Fibroblast of skin of right biceps (primary cell): ENCODE measurements at places on chromosomes 16 and 17.
A peak's percentile ranks its signal among the peaks of the same experiment; 100 is the strongest.

DNA sequence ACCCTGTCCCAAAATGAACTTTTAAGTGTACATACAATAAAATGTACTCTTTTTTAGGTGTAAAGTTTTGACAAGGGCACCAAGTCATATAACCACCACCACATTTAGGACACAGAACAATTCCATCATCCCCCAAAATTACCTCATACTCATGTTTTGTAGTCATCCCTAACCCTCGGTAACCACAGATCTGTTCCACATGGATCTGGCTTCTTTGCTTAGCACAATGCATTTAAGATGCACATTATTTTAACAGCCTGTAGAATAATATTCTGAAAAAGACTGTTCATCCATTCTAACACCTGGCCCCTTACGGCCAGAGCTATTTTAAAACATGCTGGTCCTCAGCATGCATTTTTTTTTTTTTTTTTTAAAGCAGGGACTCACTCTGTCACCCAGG lies 25.2 kb upstream of the CFAP20 start:
- peak; percentile 12 for DNase-seq

DNA sequence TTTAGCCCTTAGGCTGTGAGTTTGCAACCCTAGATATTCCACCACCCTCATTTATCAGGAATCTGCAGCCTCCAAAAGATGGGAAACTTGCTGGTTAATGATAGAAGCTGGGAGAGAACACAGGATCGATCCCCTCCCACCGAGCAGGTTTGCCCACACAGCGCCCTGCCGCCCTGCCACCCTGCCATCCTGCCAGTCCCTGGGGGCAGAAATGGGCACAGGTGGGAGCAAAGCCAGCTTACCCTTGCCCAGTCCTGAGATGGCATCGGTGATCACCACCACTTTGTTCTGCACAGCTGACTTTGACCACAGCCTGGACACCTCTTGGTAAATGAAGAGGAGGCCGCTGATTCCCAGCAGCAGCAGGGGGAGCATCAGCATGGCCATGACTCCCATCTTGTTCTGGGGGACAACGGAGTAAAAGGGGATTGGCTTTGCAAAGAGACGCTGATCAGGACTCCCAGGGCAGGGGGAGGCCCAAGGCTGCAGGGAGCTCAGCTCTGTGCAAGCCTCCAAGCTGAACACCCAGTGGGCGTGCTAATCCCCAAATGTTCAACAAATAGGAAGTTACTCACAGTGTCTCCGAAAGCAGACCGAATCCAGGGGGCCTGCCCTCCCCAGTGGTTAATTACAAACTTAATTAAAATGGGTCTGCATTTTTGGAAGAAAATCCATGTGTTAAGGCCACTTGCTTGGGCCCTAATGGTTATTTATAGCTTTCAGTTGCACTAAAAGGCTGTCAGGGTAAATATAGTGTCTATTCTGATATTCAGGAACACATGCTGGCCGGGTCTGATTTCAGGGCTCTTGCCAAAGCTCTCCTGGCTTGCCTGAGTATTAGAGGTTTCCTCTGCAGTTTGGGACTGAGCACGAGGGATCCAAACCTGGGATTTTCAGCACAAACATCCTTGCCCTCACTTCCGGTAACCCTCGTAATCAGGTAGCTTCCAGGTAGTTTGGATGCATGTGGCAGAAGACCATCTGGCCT lies at the start of gene DHRS7C:
TSS of gene DHRS7C (minus strand) at position 704 of the 988 bp plus-strand sequence. CDS start at position 396, 308 bp downstream.
- DNase-seq = no peak

DNA sequence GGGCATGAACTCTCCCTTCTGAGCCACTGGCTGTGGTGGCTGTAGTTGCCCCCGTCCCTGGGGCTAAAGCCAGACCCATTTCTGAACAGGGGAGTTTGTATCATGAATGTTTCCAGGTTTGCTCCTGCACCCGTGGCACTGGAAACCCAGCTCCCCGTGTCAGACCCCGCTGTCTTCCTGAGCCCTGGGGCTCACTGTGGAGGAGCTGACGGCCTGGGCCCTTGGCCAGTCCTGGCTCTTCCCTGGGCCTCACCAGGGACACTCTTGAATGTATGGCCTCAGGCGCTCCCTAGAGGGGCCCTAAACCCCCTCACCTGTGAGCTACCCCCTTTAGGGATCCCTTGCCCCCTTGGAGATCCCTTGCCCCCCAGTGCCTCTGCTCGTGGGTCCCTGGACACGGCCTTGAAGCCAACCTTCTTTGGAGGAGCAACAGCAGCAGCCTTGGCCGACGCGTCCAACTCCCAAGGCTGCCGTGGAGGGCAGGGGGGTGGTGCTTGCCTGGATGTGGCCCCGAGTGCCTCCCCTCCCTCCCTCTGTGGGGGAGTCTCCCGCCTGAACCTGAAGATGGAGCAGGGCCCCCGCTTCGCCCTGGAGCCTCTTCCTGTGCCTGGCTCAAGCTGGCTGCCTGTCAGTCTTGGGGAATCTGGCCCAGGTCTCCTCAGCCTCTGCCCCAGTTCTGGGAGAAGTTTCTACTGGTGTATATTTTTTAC lies 15.9 kb downstream of the CASKIN2 start:
- DNase-seq = no peak

- DNase-seq = peak; percentile 26
These were observed 2.0 kb downstream of the NPTX1 start for GRCh38 chr17:80474231-80474960.

DNA sequence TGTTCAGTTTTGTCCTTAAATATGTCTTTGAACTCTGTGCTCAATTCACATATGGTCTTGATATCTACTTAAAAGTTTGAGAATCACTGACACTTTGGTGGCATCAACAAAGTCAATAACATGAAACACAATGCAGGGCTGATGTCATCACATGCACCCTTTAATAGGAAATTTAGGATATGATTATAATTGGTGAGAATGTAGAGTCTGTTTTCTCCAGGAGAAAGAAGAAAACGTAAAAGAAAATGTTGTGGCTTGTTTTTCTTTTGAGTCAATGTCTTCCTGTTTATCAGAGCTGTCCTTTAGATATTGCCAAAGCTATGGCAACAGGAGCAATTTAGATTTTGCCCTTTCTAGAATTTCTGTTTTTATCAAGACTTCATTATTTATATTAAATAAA lies 396.9 kb downstream of the CDH13 start:
- no peak for DNase-seq

GRCh38 chr17:40355123-40355803 lies 9.3 kb downstream of the GJD3 start:
- DNase-seq = peak; percentile 54

GRCh38 chr17:45355087-45355486 lies 38.3 kb upstream of the MAP3K14 start:
- no peak for DNase-seq

GRCh38 chr17:36505171-36505570 lies 18.7 kb downstream of the ZNHIT3 start:
- no peak for DNase-seq

DNA sequence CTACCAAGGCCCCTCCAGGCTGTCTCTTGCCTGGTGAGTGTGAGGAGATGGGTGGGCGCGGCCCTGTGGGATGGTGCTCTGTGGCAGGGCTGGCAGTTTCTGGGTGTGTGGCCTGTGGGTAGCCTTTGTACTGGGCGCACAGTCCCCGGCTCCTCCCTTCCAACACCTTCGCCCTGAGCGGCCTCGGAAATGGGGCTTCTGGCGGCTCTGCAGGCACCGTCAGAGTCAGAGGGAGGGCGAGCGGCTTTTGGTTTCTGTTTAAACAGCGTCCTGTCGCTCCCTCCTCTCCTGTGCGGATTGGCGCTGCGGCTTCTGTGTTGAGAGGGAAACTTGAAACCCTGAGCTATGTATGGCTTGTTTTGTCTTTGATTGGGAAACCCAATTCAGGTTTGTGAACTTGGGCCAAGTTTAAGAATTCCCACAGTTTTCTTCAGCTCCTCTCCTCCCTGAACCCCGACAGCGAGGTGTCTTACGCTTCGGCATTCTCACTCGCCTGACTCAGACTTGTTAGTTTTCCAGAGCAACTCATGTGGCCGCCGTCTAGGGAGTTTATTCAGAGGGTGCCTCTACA lies 8.3 kb upstream of the ZNF750 start:
- peak; percentile 71 for DNase-seq

GRCh38 chr16:86566966-86567700 lies 504 bp downstream of the FOXC2 start:
- peak; percentile 76 for DNase-seq

DNA sequence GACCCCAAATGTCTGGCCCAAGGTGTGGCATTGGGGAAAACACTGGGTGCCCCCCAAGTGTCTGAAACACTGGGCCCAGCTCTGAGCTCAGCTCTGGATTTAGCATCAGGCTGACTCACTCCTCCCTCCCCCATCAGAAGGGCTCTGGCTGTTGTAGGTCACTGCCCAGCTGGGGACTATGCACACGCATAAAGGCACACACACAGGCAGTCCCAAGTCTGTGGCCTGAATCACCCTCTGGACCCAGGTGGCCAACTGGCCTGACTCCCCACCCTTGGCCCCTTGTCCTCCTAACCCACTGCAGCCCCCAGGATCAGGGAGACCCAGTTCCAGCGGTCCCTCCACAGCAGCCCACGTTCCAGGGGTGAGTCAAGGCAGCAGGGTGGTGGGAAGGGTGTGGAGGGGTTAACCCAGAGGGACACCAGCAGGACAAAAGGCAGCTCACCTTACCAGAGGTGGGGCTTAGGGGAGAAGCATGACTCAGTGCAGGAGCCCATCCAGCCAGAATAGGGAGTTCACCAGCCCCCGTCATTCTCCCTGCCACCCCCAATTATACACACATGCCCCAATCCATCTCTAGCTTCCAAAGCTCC lies 47.0 kb downstream of the MYO18A start:
- peak; percentile 58 for DNase-seq

GRCh38 chr17:38766341-38766740 lies 13.8 kb downstream of the PSMB3 start:
- DNase-seq = no peak

DNA sequence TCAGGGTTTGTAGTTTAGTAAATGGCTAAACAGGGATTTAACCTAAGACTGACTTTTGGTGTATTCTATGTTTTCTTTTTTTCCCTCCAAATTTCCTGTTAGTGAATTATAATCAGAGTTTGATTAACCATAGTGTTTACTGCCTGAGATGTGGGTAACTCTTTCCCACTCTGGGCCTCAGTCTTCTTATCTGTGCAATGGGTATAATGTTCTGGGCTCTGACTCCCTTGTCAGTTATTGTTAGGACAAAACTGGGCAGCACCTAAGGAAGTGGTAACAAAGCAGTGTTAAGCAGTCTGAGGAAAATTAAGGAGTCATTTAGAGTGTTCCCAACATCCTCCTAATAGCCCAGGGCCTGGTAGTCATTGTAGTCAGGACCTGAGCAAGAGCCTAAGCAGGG lies 206.4 kb upstream of the N4BP1 start:
- DNase-seq = no peak

- DNase-seq = peak; percentile 45
These were observed 1384.2 kb downstream of the CDH11 start for GRCh38 chr16:63737633-63738032.

DNA sequence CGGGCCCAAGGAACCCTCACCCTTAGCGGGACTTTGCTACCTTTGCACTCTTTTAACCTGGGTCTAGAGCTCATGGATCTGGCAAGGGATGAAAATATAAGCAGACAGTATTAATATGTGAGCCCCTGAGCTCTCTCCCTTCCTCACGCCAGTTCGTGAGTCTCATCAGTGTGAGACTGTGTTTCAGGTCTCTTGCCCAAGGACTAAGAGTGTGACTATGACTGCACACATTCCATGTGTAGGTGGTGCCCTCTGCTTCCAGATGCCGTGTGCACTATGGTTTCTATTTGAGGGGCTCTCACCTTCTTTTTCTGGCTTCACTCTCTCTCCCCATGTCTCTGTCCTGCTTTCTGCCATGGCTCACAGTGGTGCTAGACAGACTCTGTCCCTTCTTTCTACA lies 40.5 kb downstream of the DHRS7B start:
- DNase-seq = peak; percentile 14

GRCh38 chr17:79192503-79193351 lies 118.1 kb downstream of the ENGASE start:
- peak; percentile 28 for DNase-seq

GRCh38 chr17:37726891-37727675 lies 17.8 kb downstream of the HNF1B start:
- no peak for DNase-seq

GRCh38 chr17:27569257-27569722 lies 61.7 kb upstream of the LGALS9 start:
- DNase-seq = peak; percentile 44

GRCh38 chr16:54455030-54455725 lies 168.6 kb upstream of the IRX3 start:
- no peak for DNase-seq

- no peak for DNase-seq
These were observed 58.9 kb downstream of the TMC6 start for GRCh38 chr17:78069695-78070094.

GRCh38 chr16:64745258-64745930 lies 376.5 kb downstream of the CDH11 start:
- DNase-seq = peak; percentile 31

GRCh38 chr17:63573634-63574033 lies 23.4 kb downstream of the DCAF7 start:
- DNase-seq = no peak

- DNase-seq = no peak
These were observed 45.4 kb downstream of the SOX8 start for GRCh38 chr16:1026784-1027500.
